Sigmoid colon (tissue), 7 donors: ENCODE measurements at places on chromosomes 11 and 22.

DNA sequence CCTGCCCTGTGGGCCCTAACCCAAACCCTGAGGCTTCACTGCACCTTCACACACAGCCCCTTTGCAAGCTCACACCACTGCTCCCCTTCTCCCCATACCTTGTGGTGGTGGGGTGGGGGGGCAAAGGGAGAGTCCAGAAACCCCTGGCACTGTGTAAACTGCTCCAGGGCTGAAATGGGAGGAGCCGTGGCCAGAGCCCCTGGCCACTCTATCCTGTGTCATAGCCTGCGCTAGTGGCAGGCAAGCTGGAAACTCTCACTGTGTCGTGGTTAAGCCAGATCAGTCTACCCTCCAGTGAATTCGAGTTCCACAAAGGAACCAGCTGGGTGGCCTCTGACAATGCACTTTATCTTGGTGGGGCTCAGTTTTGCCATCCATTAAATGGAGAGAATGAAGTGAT is 8.4 kb upstream of the SYT13 start:
- H3K27ac ChIP-seq: no peak overlapping the region
- H3K36me3 ChIP-seq: no peaks in the 10 kb centered on the region
- DNase-seq: no peak
- no peak overlapping the region for H3K4me3 ChIP-seq
- H3K4me1 ChIP-seq: no peaks in the 10 kb centered on the region

DNA sequence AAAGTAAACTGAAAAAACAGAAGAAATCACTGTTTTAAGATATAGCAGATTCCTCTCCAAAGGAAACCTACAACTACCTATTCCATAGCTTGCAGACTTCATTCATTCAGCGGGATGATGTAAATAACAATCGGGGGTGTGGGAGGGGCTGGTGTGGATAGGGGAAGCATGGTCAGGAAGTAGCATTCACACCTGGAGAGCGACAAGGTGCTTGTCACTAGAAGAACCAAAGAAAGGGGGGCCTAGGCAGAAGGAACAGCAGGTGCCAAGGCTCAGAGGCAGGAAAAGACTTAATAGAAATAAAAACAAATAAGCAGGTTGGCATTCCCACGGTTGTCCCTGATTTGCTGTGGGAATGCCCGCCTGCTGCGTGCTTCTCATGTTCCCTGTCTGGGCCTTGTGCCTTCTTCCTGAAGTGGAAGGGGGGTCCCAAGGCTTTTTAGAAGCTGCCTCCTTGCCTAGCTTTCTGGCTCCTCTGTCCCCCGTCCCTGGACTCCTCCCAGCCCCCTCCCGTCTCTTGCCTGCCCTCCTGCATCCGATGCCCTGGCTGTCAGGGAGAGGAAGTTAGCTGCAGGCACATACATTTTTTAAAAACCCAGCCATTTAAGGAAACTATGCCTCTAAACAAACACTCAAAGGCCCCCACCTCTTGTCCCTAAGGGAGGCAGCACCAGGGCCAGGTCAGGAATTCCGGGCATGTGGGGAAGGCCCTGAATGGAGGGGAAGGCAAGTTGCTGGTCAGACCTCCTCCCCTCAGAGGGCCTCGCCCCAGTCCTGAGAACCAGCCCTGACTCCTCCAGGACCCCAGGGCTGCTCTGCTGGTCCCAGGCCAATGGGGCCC is 54.7 kb upstream of the PRDM11 start:
- peak; percentile 55 for DNase-seq
- H3K27me3 ChIP-seq: no peaks in the 10 kb centered on the region
- H3K4me1 ChIP-seq: no peaks in the 10 kb centered on the region
- H3K27ac ChIP-seq: no peak overlapping the region
- no peaks in the 10 kb centered on the region for H3K36me3 ChIP-seq

DNA sequence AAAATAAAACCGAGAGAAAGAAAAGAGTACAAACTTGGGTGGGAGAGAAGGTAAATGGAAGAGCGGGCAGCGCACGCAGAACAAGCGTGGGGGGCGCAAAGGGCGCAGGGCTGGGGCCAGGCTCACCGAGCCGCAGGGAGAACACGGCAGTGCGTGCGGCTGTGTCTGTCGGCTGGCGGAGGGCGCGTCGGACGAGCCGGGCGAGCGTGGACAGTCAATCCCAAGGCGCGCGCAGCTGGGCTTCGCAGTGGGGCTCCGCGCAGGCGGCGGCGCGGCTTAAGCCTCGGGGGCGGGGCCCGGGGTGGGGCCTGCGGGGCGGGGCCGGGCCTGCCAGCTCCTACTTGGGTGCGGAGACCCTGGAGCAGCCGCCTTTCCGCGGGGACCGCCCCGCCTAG is at the start of gene UCP2:
UCP2 (minus strand) TSS at position 249 of the 395 bp plus-strand sequence. CDS start 4,465 bp downstream, outside the sequence.
- H3K4me1 ChIP-seq: peaks cover 12% of the 10 kb centered on the region
- H3K4me3 ChIP-seq: peak within 1 kb of the TSS; percentile 65
- peak; percentile 92 for DNase-seq
- peak within 1 kb of the TSS; percentile 91 for H3K27ac ChIP-seq

GRCh38 chr11:11427542-11427941 is 74.5 kb upstream of the CSNK2A3 start:
- no peaks in the 10 kb centered on the region for H3K36me3 ChIP-seq
- H3K4me1 ChIP-seq: peaks cover 15% of the 10 kb centered on the region
- no peaks in the 10 kb centered on the region for H3K27me3 ChIP-seq
